ENCODE measurements at places on chromosomes 7 and 10.

DNA sequence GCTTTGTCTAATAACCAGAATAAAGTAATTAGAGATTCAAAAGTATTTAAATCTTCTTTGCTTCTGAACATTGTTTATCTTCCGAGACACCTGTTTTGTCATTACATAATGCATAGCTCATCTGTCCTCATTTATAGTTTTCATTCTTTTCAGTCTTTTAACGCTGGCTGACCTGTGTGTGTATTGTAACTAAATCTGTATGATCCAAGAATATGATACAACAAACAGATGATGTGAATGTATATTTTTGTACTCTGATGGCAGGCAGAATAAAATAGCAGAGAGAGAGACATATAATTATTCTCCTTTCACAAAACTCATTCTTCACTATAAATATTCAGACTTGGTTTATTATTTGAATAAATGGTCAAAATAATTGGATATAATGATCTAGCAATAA is 80.6 kb downstream of the ORC5 start:
- DNase-seq: no peak

DNA sequence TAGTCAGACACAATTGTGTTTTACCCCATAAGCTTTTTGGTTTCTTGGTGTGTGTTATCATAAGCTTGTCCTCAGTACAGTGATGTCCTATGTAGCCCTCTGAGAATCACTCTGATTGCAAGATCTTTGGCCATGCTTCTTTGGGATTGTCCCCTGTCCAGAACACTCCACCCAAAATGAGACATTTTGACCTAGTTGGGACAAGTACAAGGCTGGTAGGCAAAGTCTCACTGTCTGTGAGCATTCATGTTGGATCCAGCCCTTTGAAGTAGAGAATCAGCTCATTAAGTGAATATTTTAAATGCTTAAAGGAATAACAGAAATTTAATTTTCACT is 28.9 kb upstream of the PCGF5 start:
- no peak for DNase-seq

GRCh38 chr7:50970092-50970491 is 187.4 kb upstream of the GRB10 start:
- no peak for DNase-seq

DNA sequence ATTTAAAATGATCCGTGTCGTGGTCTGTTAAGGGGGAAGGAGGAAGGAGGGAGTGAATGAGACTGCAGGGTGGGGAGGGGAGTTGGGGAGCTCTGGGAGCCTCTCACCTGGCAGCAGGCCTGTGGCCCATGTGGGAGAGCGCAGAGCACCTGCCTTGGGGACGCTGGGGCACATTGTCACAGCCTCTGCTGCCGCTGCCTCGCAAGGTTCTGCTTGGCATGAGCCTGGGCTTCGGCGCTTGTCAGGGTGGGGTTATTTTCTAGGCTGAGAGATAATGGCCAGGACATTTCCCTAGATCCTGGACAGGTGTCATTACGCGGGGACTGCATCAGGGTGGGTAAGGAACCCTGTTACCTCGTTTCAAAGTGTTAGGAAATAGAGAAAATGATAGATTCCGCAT is 2.2 kb upstream of the SUN1 start:
- no peak for DNase-seq

- DNase-seq: no peak
Observed at GRCh38 chr10:102157224-102157623, 5.0 kb downstream of the NOLC1 start.

GRCh38 chr10:78975926-78976325 is 92.8 kb upstream of the ZMIZ1 start:
- DNase-seq: no peak

DNA sequence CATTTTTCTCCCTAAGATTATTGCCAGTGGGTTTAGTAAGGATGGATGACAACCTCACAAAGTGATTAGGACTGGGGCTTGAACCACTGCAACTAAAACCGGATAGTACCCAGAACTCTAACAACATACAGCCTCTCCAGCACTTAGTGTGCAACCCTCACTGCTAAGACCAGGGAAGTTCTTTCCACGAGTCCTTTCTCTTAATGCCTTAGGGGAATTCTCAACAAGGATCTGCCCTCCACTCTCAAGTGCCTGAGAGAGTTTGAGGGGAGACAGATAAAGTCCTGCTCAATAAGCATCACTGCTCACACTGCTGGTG is 104.6 kb downstream of the NRP1 start:
- DNase-seq: no peak

DNA sequence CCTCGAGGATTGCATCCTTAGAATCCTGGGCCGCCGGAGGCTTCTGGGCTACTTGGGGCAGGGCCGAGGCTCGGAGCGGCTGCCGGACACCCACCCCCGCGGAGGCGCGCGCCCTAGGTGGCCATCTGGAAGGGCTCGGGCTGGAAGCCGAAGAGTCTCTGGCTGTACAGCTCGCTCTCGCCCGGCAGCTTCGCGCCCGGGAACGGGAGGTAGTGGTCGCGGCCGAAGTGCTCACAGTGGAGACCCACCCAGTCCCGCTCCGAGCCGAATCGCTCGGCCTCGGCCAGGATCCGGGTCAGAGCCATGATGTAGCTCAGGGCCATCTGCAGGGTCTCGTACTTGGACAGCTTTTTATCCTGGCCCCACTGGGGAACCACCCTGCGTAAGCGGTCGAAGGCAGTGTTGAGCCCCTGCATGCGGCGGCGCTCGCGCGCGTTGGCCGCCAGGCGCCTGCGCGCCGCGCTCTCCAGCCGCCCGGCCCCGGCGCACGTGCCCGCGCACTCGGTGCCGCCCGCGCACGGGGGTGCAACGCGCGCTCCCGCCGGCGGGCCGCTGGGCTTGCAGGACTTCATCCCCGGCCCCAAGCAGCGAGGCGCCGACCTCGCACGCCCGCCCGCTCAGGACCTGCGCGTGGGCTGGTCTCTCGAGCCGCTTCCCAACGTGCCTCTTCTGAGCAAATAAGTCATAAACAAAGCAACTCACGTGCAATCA is 652 bp downstream of the ATOH7 start:
- DNase-seq: no peak

GRCh38 chr10:102122450-102122849 is 2.3 kb upstream of the LDB1 start:
- no peak for DNase-seq

DNA sequence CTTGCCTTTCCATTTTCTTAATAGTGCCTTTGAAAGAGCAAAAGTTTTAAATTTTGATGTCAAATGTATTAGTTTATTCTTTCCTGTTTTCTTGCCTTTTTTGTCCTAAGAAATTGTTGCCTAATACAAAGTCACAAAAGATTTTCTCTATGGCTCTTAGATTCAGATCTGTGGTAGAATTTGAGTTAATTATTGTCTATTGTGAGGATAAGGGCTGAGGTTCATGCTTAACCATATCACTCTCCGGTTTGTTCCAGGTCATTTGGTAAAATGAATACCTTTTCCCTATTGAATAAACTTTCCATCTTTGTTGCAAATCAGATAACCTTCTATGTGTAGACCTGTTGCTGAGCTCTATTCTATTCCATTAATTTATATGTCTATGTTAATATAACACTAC is 96.0 kb downstream of the NOD1 start:
- DNase-seq: no peak

DNA sequence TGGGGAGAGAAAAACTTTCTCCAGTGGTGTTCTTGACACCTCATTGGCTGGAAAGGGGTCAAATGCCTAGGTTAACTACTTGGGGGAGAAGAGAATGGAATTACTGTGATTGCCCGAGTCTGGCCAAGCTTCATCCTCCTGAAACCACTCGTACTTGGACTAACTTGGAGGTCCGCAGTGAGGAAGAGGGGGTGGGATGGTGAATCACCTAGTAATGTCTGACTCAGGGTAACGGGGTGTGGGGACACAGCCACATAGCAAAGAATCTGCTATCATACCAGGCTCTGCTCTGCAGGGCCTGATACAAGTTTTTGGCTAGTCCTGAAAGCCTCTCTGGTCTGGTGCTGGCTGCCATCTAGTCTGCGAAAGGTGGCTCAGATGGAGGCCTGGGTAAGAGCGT is 190.9 kb downstream of the RPS24 start:
- DNase-seq: no peak

- no peak for DNase-seq
Observed at GRCh38 chr10:98427011-98427515, 12.1 kb upstream of the PYROXD2 start.

Data from effector memory CD8-positive, alpha-beta T cell (primary cell).